ENCODE measurements at places on chromosomes 16 and 17. TPM values are rescaled to one million over a fixed set of nuclear protein-coding genes. Genes with fewer than 3 reads are reported as not detected.

KAT2A gene
- 20.8 TPM for total RNA-seq

DNASE1L2 gene
- total RNA-seq: 0.12 TPM

DNA sequence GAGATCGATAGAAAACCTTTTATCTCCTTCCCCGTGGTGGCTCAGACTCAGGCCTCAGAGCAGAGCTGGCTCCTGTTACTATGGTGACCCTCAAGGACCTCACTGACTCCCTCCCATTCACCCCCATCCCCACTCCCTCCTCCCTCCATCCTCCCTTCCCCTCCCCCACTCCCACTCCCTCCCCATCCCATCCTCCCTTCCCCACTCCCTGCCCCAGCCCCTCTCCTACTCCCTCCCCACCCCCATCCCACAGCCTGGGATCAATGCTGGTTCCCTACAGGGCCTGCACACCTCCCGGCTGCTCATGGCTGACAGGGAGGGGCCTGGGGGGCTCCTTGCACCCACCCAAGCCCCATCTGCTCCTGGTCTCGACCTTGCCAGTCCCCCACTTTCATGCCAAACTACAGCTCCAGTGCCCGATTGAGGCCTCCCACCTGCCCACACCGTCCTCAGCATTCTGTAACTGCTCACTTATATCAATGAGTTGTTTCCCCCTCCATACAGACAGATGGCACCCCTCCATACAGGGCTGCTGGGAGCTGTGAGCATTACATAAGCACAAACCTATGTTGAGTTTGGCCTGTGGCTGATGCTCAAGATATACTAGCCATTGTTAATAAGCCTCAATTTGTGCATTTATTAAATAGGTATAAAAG is 11.6 kb upstream of the RAI1 start:
- no peak for ATAC-seq

GRCh38 chr17:60087882-60088669 is 9.4 kb upstream of the HEATR6 start:
- ATAC-seq: peak; percentile 81

DNA sequence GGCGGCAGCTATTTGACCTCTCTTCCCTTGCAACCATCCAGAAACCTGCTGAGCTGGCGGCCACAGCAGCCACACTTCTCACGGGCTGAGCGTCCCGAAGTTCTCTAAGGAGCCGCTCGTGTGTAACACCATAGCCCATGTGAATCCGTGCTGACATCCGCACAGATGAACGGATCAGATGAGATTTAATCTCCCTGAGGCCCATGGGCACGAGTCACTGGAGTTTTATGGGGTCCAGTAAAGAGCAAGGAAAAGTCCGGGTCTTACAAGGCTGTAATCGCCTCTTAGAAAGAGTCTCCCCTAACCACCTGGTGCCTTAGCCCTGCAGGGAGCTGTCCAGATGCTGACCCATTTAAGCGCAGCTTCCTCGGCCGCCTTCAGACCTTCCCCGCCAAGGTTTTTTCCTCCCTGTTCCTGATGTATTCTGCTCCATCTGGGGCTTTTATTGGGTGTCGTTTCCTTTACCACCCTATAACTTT is 5.5 kb upstream of the CACNG5 start:
- ATAC-seq: peak; percentile 45

GRCh38 chr17:40122999-40123810 is 1.4 kb downstream of the MSL1 start:
- ATAC-seq: peak; percentile 22

DNA sequence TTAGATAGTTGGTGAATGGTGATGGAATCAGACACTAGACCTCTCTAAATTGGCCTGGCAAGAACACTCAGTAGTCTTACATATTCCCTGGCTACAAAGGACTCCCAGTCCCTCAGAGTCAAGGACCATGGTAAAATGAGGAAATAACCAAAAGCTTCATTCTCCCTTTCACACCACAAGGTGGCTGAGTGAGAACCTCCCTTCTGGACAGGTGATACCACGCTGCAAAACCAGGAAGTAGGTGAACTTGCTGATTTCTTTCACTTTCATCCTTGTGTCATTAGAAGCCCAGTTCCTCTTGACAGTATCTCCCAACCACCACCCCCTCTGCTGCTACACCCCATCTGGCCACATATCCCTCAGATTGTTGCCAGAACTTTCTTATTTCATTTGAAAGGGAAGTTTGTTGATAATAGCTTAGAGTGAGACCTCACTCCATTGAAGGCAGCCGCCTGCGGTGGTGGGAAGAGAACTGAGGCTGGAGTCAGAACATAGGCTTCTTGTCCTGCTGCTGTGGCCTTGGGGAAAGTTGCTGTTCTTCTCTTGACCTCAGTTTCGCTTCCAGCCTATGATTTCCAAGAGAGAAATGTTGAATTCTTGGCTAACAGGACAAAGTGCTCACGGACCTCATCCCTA is 290.6 kb upstream of the CCL2 start:
- peak; percentile 54 for ATAC-seq

Data from esophagus mucosa (tissue), 1 donor.